Right ventricle myocardium superior (tissue), 1 donor: ENCODE measurements at places on chromosomes 6 and 20. TPM values are rescaled to one million over a fixed set of nuclear protein-coding genes. Genes with fewer than 3 reads are reported as not detected.
A peak's percentile ranks its signal among the peaks of the same experiment; 100 is the strongest.

- peak; percentile 64 for DNase-seq
These were observed 130.3 kb upstream of the BTN3A2 start for GRCh38 chr6:26234421-26235301.

Gene HAO1
- total RNA-seq: not detected

- no peak for DNase-seq
These were observed 109.3 kb downstream of the WDR27 start for GRCh38 chr6:169592558-169592957.

Gene SLCO4A1
- total RNA-seq: 12.1 TPM

DNA sequence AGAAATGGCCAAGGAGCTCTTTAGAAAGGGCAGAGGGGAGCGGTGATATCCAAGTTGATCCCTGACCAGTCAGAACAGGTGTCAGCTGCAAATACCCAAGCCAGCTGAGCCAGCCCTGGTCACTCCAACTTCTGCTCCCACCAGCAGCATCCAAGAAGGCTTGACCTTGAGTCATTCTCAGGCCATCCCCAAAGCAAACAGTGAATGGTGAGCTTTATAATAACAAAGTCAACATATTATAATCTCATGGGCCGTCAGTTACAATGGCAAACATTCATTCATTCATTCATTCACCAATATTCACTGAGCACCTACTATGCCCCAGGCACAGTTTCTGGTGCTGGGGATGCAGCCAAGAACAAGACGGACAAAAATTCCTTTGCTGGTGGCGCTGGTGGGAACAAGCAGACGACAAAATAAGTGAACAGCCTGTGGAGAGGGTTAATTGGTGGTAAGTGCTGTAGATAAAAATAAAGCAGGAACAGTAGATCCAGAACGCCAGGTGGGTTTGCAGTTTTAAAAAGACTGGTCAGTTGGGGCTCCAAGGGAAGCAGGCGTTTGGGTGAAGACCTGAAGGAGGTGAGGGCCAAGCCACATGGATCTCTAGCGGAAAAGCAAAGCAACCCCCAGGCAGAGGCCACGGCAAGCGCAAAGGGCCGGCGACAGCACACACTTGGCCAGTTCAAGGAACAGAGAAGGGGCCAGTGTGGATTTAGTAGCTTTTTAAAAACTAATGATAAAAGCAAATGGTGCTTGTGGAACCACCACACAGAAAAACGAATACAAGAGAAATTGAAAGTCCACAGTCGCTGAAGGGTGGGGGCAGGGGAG, 131.8 kb upstream of the PTPN1 start:
- peak; percentile 38 for DNase-seq
